Esophagus muscularis mucosa (tissue), 4 donors: ENCODE measurements at places on chromosomes 5 and 9.

DNA sequence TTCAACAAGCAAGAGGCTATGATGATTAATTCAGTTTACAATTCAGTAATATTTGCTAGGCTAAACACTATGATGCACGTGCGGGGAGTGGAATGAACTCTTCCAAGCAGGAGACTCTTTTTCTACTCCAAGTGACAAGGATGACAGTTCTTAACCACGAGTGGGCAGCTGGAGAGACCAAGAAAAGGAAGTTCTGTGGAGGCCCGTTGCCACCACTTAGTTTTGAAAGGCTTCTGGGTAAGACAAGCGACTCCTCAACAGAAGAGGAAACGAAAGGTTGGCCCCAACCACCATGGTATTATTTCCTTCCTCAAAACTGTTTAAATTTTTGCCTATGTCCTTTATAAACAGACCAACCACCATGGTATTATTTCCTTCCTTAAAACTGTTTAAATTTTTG lies 2.8 kb downstream of the DCAF12 start:
- DNase-seq: no peak

DNA sequence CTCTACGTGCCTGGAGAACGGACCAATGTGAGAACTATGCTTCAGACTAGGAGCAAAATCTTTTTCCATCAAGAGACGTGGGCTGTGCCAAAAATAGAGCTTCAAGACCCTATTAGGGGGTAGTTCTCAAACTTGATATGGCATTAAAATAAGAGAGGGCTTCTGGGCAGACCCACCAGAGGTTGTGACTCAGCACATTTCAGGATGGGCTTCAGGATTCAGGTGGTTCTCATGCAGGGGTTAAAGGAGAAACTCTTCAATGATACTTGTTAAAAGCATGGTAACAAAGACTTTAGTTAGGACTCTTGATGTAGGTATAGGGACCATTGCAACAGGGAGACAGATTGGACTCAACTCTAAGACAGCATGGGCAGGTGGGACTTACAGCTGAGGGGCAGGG lies 195.5 kb downstream of the RGS3 start:
- DNase-seq: no peak

GRCh38 chr5:39772307-39772706 lies 347.5 kb upstream of the DAB2 start:
- no peak for DNase-seq

DNA sequence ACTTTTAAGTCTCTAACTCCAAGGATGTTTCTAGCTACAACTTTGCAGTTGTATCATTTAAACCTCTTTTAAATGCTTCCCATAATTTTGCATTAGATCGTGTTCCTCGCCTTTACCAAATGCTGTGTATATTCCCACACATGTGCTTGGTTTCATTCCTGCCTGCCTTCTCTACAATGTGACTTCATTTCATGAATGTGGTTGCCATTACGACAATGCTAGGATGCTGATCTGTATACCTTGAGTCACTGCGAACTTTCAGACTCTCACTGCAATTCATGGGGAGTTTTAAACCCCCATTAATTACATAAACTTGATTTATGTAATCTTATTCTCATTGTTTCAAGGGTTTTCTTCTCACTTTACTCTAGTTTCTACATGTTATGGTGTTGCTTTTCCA lies 50.3 kb downstream of the UBE2QL1 start:
- DNase-seq: no peak

DNA sequence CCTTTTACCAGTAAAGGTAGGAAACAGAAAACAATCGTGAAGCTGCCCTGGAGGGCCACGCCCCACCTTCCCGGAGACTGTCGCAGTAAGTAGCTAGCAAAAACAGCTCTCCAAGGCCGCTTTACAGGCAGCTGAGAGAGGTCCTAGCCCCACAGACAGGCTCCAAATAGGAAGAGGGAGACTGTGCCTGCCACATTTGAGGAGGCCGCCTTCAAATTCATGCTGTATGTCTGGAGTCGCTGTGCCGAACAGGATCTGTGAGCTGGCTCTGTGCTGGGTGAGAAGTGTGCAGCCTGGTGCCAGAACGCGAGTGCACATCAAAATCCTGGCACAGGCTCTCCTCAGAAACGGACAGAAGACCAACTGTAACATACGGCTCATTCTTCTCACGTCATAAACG lies 582.2 kb downstream of the CETN3 start:
- no peak for DNase-seq

DNA sequence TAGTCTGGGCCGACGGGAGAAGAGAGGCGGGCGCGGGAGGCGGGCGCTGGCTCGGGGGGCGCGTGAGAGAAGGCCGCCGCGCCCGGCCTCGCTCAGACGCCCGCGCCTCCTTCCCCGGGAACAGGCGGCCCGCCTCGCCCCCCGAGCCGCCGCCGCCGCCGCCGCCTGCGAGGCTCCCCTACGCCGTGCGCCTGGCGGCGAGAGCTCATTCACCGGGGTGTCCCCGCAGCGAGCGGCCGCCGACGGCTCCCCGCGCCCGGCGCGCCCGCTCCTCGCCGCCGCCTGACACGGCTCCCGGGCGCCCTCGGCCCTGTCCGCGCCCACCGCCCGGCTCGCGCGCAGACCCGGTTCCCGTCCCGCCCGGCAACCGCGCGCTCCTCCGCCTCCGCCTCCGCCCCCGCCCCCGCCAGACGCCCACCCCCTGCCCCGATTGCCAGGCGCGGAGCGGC lies at the start of gene GNAQ:
TSS of gene GNAQ (minus strand) at position 368 of the 449 bp plus-strand sequence. CDS start 576 bp downstream, outside the sequence.
- no peak for DNase-seq

- no peak for DNase-seq
Measured at GRCh38 chr5:53713978-53714666, 153.7 kb downstream of the NDUFS4 start.

DNA sequence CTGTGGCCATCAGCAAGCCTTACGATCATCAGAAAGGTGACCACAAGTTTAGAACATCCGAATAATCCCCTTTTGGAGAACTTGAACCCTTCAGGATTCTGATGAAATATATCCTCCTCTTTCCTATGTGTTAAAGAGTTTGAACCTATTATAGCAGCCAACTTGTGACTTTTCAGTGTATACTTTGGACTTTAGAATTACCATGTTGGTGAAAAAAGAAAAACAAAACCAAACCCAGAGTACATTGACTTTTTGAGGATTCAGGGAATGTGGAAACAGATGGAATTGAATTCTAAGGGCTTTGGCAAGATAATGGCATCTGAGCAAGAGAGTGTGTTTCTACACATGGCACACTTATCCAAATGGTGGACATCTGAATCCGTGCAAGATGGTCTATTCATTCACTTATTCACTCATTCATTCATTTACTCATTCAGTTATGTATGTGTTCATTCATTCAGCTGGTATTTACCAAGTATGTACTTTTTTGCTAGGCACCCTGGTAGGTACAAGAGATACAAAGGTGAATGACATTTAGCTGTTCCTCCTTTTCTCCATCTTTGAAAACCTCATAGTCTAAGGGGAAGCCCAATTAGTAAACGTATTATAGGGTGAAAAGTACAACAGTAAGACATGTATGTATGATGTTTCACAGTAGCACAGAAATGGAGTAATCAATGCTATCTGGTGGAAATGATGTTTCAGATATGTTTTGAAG lies 91.8 kb downstream of the PRDM6 start:
- no peak for DNase-seq

GRCh38 chr9:134838651-134839454 lies 41.8 kb upstream of the FCN2 start:
- DNase-seq: no peak

DNA sequence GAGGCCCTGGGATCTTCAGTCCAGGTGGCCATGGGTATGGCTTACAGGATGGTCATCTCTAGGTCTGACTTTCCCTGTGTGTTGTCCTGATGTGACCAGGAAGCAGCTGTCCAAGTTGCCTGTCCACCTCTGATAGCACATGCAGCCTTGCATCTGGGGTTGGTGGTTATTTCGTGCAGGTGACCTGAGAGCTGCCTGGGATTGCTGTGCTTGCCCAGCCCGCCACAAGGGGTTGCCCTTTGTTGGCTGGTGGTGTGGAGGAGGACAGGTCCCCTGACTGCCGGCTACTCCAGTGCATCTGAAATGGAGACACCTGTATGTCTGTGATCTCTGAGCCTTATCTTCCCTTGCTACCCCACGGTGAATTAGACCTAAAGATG lies 212.6 kb downstream of the ARHGAP26 start:
- no peak for DNase-seq

DNA sequence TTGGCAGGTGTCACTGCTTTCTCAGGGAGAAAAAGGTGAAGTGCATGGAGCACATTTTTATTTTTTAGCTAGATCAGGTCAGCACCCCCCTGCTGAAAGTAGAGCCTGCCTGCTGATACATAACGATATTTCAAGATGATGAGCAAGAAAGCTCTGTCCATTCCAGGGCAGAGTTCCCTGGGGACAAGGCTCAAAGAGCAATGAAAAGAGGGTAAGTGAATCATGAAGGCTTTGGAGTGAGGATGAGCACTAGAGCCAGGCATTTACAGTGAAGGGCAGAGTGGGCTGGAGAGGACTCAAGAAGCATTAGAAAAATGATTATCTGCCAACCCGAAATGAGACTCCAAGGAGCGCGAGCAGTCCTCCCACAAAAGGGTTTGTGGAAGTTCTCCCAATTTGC lies 345.7 kb downstream of the TLE4 start:
- no peak for DNase-seq

- peak; percentile 82 for DNase-seq
Measured at GRCh38 chr5:132055808-132056609, 4.4 kb upstream of the IL3 start.

- no peak for DNase-seq
Measured at GRCh38 chr9:96665789-96666188, 10.7 kb upstream of the PRXL2C start.

DNA sequence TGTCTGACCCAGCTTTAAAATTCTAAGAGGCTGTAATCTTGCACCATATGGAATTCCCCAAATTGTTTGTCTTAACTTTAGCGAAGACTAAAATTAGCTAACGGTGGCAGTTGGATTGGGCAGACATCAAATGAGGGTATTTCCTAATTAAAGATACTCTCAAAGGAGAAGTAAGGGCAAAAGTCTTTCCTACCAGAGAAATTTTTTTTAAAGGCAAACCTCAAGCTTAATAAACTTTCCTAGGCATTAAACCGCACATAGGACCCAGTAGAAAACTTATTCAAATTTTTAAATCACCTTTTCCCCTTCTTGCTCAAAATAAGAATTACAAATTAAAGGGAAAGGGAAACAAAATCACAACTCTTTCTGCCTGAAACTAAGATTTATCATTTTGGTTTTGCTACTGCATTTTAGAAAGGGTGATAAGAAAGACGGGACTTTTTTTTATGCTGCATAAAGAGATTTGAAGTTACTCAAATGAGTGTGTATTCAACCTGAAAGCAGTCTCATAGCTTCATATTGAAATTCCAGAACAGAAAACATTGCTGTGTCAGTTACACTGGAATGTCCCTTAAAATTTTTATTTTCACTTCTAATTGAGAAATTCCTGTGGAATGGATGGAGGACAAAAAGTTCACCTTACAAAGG lies 189.1 kb upstream of the PTGER4 start:
- no peak for DNase-seq

- no peak for DNase-seq
Measured at GRCh38 chr9:2854617-2855016, 10.7 kb upstream of the PUM3 start.

- DNase-seq: no peak
Measured at GRCh38 chr9:137331929-137332328, 29.9 kb upstream of the NRARP start.

DNA sequence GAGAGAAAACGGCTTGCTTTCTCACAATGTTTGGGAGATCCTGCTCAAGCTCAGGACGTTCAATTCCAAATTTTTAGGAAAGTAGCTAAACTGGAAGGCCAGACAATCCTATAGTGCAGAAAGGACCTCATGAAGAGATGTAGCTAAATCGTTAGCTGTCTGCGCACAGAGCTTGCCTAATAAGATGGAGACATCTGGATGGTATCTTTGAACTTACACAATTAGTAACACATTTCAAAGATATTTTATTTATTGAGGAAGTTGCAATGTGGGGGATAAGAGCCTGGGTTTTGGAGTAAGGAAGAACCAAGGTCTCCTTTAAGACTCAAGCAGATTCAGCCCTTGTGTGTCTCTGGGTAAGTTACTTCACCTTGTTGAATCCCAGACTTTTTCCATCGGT lies 28.6 kb upstream of the RAB14 start:
- DNase-seq: no peak

DNA sequence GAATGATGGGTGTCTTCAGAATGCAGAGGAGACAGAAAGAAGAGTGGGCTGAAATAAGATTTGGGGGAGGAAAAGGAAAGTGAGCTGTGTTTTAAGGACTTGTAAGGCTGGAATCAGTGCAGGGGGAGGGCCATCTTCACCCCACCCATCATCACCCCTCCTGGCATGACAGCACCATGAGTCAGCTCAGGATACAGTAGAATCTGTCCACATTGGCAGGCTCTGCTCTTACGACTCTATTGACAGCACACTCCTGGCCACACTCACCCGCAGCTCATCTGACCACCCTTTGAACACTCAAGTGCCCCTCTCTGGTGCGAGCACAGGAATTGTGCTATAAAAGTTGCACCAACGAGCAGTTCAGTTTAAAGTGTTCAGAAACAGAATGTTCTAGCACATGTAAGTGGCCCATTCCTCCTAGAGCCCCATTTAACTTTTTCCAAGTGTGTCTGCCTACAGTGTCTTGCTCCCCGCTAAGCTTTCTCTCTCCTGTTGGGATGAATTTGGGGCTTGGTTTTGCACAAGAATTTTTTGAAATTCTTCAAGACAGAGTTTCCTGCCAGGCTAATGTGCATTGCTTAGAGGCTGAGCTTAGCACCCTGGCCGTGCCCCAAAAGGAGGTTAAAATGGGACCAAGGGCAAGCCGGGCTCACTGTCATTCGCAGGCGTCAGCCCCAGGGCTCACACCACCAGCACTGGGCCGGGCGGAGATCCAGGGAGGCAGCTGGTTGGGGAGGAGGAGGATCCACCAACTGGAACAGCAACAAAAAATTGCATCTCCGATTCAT lies 12.0 kb downstream of the ADRA1B start:
- DNase-seq: no peak

DNA sequence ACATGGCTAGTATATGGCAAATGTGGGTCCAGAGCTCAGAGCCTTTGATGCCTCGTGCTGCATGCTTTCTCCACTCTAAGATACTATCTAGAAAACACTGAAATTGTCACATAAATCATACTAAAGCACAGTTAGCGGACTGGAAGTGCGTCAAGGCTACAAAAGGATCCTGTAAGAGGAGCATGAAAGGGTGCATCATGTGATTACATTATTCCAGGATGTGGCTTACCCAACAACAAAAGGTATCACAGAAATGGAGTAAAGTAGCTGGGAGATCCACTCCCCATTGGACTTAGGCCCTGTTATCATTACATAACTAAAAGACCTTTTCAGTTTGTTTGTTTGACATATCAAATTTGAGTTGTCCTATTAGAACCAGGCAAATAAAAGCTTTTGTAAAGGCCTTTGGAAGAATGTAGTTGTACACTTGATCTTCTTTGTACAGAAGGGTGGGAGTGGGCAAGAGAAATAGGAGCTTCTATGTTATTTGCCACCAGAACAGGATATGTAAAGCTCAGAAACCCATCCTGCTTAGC lies 6.9 kb downstream of the SLC31A1 start:
- no peak for DNase-seq

DNA sequence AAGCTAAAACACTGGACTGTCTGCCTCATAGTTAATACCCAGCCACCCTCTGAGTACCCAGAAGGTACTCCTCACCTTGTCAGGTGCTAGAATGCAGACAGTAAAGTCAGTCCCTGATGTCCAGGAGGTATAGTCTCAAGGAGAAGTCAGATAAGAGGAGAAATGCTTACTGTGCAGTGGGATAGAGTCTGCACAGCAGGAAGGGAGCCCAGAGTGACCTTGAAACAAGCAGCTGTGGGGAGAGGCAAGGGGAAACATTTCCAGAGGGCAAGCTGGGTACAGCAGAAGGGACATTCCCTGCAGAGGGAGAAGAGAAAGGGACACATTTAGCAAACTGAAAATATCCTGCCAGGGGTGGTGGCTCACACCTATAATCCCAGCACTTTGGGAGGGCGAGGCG lies 122.7 kb downstream of the GCNT1 start:
- DNase-seq: no peak

GRCh38 chr5:167571824-167572223 lies 719.6 kb upstream of the WWC1 start:
- no peak for DNase-seq
